GM23338 (cell line): ENCODE measurements at places on chromosomes 11 and 22.
A peak's percentile ranks its signal among the peaks of the same experiment; 100 is the strongest.

DNA sequence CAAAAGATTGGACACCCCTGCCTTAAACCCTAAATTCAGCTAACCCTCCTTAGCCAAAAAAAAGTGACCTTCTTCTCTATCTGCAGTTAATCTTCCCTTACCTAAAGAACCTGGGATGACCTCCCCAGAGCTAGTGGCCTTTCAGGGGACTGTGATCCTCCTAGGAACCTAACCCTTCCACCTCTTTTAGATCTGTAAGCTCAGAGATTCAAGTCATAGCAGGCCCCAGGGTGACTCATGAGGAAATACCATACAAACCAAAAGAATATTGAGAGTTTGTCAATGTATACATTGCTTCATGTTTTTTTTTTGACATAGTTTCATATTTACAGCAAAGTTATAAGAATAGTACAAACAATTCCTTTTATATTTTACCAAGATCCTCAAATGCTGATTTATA, 38.3 kb upstream of the CXCR5 start:
- DNase-seq = no peak

DNA sequence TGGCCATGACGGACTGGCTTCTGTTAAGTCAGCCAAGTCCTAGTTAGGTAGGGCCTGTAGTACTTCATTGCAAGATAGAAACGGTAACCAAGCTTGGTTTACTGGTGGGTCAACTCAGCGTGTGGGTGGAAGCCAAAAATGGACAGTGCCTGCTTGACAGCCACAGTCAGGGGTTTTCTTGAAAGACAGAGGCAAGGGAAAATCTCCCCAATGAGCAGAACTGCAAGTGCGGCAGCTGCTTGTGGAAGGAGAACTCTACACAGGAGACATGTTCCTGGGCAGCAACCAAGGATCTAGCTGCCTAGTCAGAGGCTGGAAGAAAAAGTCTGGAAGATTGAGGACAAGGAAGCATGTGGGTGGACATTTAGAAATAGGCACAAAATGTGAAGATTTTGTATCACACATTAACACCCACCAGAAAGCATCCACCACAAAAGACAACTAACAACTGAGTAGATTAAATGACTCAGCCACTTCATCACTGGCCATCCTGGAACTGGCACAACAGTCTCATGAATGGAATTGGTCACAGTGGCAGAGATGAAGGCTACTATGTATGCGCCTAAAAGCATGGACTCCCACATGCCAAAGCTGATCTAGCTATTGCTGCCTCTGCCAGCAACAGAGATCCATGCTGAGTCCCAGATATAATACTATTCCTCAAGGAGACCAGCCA, 40.9 kb upstream of the SCUBE2 start:
- DNase-seq = no peak

DNA sequence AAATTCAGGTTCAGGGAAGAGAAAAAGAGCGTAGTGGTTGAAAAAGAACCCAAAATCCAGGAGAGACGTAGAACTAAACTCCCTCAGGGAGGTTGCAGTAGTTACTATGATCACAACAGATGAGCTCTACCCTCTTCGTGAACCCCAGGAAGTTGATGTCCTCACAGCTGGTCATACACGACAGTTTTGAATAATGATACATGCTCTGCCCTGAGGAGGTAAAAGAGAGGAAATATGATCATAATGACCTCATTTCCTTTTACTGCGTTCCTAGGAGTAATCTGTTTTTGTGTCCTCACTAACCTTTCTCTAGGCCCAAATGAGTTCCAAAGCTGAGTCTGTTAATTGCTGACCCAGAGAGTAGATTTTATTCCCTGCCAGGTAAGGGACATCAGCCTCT, 1.3 kb downstream of the PATE2 start:
- no peak for DNase-seq

DNA sequence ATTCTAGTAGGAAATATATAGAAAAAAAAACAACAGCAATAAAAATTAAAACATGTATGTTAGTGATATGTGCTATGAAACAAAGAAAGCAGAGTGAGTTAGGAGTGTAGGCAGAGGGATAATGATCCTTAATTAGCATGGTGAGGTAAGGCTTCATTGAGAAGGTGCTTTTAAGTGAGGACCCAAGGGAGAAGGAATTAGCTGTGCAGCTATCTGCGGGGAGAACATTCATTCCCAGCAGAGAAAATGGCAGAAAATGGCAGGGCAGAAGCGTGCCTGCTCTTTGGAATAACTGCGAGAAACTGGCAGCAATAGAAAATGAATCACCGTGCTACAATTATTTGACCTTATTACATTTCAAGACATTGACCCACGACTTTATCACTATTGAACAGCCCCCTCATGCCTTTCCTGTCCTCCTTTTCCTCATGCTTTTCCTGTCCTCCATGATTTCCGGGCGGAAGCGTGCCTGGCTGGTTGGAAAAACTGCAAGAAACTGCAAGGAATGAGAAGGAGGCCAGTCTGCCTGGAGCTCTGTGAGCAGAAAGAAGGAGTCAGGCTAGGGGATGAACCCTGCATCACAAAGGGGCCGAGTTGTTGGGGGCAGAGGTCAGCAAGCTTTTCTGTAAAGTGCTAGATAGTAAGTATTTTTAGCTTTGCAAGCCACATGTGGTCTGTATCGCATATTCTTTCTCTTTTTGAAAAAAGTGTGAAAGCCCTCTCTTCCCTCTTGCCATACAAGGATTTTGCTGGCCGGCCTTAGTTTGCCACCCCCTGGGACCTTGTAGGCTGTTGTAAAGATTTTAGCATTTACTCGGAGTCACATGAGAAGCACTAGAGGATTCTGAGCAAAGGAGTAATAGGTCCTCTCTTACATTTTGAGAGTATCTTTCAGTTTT, 37.1 kb upstream of the SWAP70 start:
- peak; percentile 82 for DNase-seq

DNA sequence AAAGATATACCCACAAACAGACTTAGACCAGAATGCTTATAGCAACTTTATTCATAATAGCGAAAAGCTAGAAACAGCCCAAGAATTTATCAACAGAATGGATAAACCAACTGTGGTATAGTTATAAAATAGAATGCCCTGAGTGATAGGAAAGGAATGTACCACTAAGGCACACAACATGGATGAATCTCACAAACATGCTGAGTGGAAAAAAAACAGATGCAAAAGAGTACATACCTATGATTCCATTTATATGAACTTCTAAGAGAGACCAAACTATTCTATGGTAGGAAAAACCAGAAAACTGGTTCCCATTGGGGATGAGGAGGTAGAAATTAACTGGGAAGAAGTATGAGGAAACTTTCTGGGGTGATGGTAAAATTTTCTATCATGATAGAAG, 40.4 kb upstream of the GRIK4 start:
- DNase-seq = no peak

- DNase-seq = no peak
These were observed 13.2 kb downstream of the IFITM10 start for GRCh38 chr11:1737080-1737757.

DNA sequence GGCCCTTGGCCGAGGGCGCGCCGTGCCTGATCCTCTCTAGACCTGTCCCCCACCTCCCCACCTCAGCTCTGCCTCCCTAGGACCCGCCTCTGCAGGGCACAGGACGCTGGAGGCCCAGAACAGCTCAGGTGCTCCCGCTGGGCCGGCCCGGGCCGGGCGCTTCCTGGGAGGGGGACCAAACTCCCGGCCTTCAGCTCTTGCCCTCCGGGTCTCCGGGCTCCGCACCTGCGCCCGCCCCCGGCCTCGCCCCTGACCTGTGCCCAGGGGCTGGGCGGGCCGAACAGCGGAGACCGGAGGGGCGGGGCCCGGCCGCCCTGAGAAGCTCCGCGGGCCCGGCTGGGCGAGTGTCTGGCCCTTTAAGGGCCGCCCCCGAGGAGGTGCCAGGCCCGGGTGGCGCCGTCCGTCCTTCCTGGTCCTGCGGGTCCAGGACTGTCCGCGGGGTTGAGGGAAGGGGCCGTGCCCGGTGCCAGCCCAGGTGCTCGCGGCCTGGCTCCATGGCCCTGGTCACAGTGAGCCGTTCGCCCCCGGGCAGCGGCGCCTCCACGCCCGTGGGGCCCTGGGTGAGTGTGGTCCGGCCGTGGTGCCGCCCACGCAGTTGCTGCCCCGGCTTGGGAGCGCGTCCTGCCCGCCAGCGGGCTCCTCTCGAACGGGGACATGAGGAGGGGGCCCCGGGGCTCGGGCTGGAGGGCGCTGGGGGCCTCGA, at the start of gene SSH3:
Gene SSH3, plus strand, starts transcription at position 399 of the 703 bp plus-strand sequence. Its CDS starts 96 bp downstream, at position 495.
- DNase-seq = peak; percentile 92
